ENCODE measurements at places on chromosomes 16 and 17. TPM values are rescaled to one million over a fixed set of nuclear protein-coding genes. Genes with fewer than 3 reads are reported as not detected.

Gene GP1BA
- not detected for total RNA-seq

Gene PNPO
- 42.7 TPM for total RNA-seq

Gene GPR139
- not detected for total RNA-seq

Gene MYH10
- 34.9 TPM for total RNA-seq

Gene CDRT15
- not detected for total RNA-seq
